Coronary artery (tissue), 2 donors: ENCODE measurements at places on chromosomes 7 and 10.

DNA sequence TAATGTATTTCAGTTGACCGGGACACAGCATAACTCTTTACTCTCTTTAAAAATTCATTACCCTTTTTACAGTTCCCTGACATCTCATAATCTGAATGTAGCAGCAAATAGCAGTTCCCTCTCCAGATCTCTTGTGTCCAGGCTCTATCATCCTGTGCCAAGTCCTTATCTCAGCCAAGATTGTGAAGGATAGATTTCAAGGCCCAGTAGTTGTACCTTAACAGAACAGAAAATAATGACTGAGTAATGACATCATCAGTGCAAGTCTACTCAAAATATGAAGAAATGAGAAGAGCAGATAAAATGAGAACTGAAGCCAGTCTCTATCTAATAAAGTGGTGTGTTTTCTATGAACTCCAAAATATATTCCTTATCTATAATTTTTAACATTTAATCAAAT lies 92.6 kb downstream of the TFEC start:
- DNase-seq = no peak

- no peak for DNase-seq
These were observed 7.9 kb downstream of the STMP1 start for GRCh38 chr7:135670179-135670578.

GRCh38 chr10:1003884-1004670 lies 15.8 kb downstream of the GTPBP4 start:
- DNase-seq = no peak

- DNase-seq = no peak
These were observed 1213.1 kb downstream of the DNAJB9 start for GRCh38 chr7:109782806-109783205.

DNA sequence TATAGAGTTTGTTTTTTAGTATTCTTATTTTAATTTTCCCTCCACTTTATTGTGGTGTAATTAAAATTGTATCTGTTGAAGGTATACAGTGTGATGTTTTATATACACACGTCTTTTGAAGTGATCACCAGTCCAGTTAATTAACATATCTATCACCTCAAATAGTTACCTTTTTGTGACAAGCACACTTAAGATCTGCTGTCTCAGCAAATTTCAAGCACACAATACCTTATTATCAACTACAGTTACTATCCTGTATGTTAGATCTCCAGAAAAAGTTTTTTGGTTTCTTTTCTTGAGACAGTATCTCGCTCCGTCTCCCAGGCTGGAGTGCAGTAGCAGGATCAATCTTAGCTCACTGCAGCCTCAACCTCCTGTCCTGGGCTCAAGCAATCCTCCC lies 8.7 kb downstream of the WIPI2 start:
- no peak for DNase-seq

GRCh38 chr10:89062861-89063260 lies 72.3 kb downstream of the FAS start:
- DNase-seq = no peak

GRCh38 chr10:29860166-29860565 lies 199.2 kb downstream of the JCAD start:
- DNase-seq = no peak

- DNase-seq = no peak
These were observed 129.2 kb downstream of the CUL2 start for GRCh38 chr10:34960983-34961382.

GRCh38 chr10:36187380-36188079 lies 545.4 kb upstream of the FZD8 start:
- no peak for DNase-seq

GRCh38 chr10:13392701-13393100 lies 44.6 kb upstream of the SEPHS1 start:
- DNase-seq = no peak

DNA sequence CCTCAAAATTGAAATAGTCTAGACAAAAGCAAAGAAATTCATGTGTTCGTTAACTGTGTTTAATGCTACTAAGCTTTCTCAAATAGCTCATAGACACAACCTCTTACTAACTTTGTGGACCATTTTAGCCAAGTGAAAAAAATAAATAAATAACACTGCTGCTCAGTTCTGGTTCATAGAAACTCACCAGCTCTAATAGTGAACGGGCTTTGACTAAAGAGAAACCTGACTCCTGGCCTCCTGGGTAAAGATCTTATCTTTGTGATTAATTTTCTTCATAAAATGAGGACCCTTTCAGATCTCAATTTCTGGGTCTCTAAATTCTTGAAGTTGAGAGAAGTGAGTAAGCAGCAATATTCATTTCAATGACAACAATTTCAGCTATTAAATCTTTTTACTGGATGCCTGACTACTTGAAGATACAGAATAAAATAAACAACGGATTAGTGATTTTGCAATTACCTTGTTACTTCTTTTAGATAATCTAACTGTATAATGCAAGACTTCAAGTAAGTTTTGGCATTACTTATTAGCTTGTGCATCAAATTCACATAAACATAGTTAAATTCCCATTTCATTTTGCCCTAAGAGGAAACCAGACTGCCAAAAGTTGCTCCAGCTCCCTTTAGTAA lies 3.1 kb downstream of the CADPS2 start:
- DNase-seq = no peak

GRCh38 chr10:75531571-75532031 lies 100.2 kb downstream of the LRMDA start:
- no peak for DNase-seq

DNA sequence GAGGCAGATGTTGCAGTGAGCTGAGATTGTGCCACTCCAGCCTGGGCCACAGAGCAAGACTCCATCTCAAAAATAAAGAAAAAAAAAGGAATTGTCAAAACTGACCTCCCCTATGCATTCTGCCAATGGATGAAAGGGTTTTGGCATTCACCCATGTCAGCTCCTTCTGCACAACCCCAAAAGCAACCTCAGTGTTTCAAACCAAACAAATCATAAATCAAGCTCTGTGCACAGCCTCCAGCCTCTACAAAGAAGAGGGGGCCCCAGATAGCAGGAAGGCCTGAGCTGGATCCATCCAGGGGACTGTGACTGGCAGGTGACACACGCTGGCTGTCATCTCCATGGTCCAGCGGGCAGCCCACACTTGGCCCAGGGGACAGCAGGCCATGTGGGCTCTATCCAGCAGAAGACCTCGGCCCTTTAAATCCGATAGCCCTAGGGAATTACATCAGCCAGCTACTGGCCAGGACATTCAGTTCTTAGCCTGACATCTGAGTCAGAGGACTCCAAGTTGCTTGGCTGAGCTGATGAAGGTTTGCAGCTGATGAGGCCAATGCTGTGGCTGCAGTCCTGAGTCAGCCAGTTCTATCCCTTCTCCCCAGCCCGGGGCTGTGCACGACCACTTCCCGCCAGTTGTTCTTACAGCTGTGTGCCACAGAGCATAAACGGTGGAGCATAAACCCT lies 52.0 kb upstream of the FIGNL1 start:
- peak; percentile 87 for DNase-seq

- no peak for DNase-seq
These were observed 72.4 kb downstream of the ABCC2 start for GRCh38 chr10:99854860-99855259.

- DNase-seq = no peak
These were observed 75.7 kb downstream of the NRCAM start for GRCh38 chr7:108380517-108380916.

DNA sequence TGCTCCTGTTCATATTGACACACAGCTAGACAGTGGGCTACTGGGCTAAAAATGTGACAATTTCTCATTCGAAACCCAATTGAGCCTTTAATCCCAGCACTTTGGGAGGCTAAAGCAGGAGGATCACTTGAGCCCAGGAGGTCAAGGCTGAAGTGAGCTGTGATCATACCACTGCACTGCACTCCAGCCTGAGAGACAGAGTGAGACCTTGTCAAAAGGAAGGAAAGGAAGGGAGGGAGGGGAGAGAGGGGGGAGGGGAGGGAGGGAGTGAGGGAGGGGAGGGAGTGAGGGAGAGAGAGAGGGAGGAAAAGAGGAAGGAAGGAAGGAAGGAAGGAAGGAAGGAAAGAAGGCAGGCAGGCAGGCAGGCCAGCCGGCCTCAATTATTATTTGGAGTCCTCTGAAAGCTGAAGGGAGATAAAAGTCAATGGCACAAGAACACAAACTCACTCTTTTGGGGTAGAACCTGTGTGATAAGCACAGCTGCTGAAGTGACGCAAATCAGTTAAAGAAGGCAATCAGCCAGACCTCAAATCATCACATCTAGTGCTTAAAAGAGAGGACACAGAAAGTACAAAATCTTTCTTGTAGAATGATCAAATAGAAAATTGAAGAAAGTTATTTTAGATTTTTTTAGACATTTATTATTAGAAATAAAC lies 98.1 kb downstream of the CCDC71L start:
- no peak for DNase-seq

GRCh38 chr10:103838862-103839518 lies 16.4 kb downstream of the SH3PXD2A start:
- peak; percentile 73 for DNase-seq

- DNase-seq = no peak
These were observed 1585.5 kb upstream of the LRRTM3 start for GRCh38 chr10:65340340-65340739.

GRCh38 chr7:139131-139530 lies 53.2 kb upstream of the FAM20C start:
- no peak for DNase-seq

GRCh38 chr7:73340514-73340913 lies 12.6 kb downstream of the FKBP6 start:
- DNase-seq = no peak

GRCh38 chr10:108204528-108205305 lies 1040.2 kb upstream of the SORCS1 start:
- no peak for DNase-seq

- DNase-seq = no peak
These were observed 55.9 kb downstream of the PWWP2B start for GRCh38 chr10:132452651-132453469.

- DNase-seq = no peak
These were observed 710.0 kb downstream of the LRMDA start for GRCh38 chr10:76141376-76141775.

GRCh38 chr7:1542841-1543747 lies 12.6 kb downstream of the MAFK start:
- no peak for DNase-seq

DNA sequence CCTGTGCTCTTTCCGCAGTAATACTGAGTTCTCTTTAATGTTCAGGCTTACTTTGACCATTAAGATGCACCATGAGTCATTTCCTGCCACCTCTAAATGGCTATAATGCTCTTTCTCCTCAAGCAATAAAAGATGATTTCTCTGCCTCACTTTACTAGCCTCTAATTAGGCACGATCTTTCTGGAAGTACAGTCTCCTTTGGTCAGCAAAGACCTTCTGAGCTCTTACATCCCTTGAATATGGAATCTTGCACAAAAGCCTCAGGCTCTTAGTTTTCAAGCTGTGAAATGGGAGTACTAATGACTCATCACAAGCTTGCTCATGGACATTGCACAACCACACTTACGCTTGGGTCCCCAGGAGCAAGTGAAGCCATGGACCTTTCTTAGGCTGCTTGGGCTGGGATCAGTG lies 85.9 kb downstream of the FRMD4A start:
- no peak for DNase-seq

GRCh38 chr7:45682836-45683555 lies 108.8 kb downstream of the ADCY1 start:
- peak; percentile 59 for DNase-seq

GRCh38 chr10:124072541-124072940 lies 20.9 kb downstream of the CHST15 start:
- DNase-seq = no peak

GRCh38 chr10:79347894-79348639 lies 798 bp downstream of the PPIF start:
- peak; percentile 85 for DNase-seq

DNA sequence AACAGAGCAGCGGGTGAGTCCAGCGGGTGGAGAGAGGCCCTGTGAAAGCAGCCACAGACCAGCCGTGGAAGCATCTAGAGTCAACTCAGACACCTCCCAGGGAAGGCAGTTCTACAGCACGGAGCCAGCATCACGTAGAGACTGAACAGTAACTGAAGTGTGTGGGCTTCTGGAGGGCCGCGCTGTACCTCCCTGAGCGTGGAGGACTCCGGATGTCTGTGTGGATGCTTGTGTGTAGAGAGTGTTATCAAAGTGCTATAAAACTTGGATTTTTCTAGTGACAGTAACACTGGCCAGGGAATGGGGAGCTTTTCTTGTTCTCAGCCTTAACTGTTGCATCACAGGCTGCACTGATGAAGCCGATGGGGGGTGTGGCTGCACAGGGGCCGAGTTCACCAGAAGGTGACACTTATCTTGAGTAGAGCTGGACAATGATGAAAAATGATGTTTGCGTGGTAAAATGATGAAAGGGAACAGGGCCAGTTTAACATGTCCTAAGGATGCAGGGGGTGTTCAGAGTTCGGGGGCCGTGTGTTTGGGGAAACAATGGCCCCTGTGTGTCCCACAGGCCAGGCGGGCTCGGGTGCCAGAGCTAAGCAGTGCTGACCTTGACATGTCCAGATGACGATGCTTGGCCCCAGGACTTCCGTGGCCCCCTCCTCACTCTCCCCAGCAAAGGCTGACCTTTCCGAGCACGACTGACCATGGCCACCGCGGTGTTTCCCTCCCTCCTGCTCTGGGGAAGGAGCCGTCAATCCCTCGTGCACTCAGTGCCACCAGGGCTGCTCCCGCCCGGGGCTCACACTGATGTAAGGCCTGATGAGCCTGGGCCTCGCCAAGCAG lies 21.9 kb downstream of the MNX1 start:
- DNase-seq = no peak

GRCh38 chr10:119425102-119425880 lies 117.2 kb downstream of the RGS10 start:
- no peak for DNase-seq

DNA sequence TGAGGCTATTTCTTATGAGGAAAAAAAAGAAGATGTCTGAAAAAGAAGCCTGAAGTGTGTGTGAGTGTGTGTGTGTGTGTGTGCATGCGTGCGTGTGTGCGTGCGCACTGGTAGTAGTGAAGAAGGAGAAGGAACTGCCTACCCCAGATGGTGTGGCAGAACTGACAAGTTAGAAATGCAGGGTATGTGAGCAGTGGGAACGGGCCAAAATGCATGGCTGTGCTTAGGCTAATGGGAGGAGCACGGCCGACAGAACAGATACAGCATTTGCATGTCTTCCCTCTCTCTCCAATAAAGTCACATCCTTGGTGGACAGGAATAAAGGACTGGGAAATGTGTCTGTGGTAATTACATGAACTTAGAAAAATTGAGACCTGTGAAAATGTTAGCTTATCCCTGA lies 94.3 kb downstream of the IDE start:
- DNase-seq = no peak
